ENCODE measurements at places on chromosomes 7 and 10.

GRCh38 chr7:25790963-25791362 lies 361.0 kb upstream of the NFE2L3 start:
- DNase-seq, result no peak

- DNase-seq, result no peak
These were observed 196.1 kb upstream of the PRSS1 start for GRCh38 chr7:142553216-142553615.

DNA sequence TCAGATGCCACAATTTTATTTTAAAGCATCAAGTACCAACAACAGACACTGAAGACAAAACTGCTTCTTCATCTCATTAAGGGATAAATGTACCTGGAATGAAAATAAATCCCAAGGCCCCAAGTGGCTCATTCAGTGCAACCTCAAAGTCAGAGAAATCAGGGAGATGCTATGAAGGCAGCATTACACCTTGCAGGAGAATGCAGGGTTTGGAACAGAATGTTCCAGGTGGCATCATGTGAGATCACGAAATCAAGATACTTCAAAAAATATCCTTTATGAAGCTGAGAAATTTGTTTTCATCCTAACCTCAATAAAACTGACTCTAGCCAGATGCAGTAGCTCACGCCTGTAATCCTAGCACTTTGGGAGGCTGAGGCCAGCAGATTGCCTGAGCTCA lies 477.1 kb downstream of the PLXNA4 start:
- DNase-seq, result no peak

GRCh38 chr10:129253161-129253864 lies 213.7 kb upstream of the MGMT start:
- no peak for DNase-seq

DNA sequence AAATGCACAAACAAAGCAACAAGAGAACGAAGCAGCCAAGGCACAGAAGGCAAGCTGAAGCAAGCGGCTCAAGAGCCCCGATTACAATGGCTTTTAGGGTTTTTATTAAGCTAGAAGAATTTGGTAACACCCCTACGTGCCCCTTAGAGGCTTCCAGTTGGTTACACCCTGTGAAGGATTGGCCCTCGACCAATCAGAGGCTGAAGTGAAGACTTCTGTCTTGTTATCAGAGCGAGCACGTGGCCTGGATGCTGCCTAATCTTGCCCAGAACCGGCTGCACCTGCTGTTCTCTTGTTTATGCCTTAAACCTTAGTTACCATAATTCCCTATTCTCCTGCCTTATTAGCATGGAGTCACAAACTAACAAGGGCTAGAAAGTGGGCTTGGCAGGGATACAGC lies 21.4 kb downstream of the KCNK18 start:
- DNase-seq, result no peak

- no peak for DNase-seq
These were observed 6.1 kb downstream of the DNTT start for GRCh38 chr10:96310321-96310669.

DNA sequence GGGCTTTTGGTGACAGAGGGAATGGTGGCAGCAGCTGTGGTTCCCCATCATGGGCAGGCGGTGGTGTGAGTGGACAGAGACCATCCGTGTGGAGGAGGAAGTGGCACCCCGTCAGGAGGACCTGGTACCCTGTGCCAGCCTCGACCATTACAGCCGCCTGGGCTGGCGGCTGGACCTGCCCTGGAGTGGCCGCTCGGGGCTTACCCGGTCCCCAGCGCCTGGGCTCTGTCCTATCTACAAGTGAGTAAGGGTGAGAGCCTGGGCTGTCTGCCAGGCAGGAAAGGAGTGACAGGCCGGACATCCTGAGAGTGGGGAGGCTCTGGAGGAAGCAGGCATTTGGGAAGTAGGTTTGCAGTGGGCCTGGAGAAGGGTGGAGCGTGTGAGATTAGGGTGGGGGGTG lies 2.9 kb upstream of the ZNF467 start:
- DNase-seq, result no peak

DNA sequence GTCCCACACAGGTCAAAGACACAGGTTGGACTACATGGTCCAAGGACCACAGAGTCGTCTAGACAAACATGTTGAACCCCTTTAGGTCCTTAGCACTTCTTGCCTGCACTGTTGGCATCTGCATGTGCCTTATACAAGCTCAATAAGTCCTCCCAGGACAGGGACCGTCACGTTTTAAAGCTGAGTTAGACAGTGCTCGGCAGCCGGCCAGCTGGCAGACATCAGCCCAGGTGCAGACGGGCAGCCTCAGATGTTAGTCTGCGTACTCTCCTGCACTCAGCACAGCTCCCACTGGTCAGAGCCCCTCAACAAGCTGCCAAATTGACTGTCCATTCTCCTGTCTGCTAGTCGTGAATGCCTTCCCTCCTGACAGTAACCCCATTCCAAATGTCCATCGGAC lies 34.9 kb downstream of the PARP12 start:
- DNase-seq, result no peak

DNA sequence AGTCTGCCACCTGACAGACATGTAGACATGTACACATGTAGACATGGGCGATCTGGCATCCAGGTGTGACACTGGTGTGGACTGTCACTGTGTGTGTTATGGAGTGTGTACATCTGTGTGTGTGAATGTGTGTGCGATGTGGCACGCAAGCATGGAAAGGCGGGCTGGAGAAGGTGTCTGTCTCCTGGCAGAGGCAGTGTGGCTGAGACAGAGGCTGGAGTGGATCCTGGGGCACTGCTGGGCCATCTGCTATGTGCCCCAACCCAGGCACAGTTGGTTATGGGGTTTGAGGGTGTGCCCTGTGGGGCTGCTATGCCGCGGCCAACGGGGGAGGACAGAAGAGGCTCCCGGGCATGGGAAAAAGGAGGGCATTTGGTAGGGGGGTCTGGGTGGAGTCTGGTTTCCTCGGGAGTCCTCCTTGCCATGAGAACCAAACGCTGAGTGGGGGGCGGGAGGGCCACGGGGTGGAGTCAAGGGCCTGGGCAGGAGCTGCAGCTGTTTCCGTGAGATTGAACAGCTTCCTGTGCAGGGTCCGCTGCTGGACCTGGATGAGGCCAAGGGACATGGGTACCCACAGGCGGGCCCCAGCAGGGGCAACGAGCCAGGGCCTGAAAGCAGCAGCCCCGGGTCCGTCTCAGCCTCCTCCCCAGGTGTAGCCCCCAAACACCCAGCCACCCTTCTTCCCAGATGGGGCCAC lies 1.3 kb downstream of the ELN start:
- DNase-seq, result no peak

- no peak for DNase-seq
These were observed 16.7 kb upstream of the CCDC3 start for GRCh38 chr10:13018171-13018570.

GRCh38 chr7:28570970-28571288 lies 158.6 kb downstream of the CREB5 start:
- DNase-seq, result no peak

GRCh38 chr10:104081998-104082397 lies 3.7 kb downstream of the COL17A1 start:
- DNase-seq, result no peak

Measured in CD4-positive, alpha-beta T cell treated with Interleukin-15 for 4 hours (primary cell).